ENCODE measurements at places on chromosomes 2 and 18.
A peak's percentile ranks its signal among the peaks of the same experiment; 100 is the strongest.

- no peak for DNase-seq
Observed at GRCh38 chr18:36389811-36390581, 92.5 kb downstream of the FHOD3 start.

GRCh38 chr18:50045126-50045525 lies 149.8 kb downstream of the MYO5B start:
- DNase-seq = no peak

GRCh38 chr2:17981936-17982335 lies 103.5 kb downstream of the KCNS3 start:
- DNase-seq = peak; percentile 48

DNA sequence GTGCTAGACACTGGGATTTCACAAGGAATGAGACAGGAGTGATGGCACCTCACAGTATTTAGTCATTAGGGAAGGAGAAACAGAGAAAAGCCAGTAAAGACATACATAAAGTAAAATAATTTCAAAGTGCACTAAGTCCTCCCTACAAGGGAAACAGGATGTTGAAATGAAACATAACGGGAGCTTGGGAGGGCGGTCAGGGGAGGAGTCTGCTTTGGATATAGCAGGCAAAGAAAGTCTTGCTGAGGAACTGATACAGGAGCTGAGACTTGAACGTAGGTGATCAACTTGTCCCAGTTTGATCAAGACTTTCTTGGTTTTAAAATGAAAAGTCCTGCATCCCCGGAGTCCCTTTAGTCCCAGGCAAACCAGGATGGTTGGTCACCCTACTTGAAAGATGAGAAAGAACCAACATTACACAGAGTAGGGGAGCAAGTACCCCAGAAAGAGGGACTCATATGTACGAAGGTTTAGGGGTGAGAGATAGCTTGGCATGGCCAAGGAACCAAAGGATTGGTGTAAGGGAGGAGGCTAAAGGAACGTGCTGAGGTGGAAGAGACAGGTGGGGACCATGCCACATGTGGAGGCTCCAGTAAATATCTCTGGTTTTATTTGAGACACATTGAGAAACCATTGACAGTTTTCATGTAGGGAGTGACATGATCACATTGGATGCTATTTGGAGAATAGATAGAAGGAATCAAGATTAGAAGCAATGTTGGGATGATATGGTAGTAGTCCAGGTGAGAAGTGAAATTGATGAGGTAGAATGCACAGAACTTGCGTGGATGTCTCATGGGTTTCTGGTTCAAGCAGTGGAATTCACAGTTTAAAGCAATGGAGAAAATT lies 28.4 kb downstream of the FBXO48 start:
- DNase-seq = peak; percentile 24

DNA sequence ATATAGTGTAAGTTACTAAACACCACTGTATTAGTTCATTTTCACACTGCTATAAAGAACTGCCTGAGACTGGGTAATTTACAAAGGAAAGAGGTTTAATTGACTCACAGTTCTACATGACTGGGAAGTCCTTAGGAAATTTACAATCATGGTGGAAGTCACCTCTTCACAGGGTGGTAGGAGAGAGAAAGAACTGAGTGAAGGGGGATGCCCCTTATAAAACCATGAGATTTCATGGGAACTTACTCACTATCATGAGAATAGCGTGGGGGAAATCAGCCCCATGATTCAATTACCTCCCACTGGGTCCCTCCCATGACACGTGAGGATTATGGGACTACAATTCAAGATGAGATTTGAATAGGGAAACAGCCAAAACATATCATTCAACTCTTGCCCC lies 618.0 kb downstream of the NYAP2 start:
- DNase-seq = no peak

DNA sequence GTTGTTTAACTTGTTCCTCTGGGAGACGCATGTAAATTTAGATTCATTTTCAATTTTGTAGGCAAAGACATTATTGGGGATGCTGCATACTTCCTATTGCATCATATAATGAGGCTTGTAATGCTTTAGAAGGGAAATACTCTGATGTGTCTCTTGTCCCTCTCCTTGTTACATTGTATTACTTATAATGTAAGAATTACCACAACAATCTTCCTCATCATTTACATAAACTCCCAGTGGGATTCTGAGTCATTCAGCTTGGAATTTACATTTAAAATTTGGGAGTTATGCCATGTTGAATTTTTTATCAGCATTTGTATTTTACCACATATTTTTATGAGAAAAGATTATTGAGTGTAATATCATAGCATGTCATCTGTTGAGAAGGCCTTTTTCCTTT lies 963.4 kb upstream of the NRXN1 start:
- DNase-seq = peak; percentile 42

DNA sequence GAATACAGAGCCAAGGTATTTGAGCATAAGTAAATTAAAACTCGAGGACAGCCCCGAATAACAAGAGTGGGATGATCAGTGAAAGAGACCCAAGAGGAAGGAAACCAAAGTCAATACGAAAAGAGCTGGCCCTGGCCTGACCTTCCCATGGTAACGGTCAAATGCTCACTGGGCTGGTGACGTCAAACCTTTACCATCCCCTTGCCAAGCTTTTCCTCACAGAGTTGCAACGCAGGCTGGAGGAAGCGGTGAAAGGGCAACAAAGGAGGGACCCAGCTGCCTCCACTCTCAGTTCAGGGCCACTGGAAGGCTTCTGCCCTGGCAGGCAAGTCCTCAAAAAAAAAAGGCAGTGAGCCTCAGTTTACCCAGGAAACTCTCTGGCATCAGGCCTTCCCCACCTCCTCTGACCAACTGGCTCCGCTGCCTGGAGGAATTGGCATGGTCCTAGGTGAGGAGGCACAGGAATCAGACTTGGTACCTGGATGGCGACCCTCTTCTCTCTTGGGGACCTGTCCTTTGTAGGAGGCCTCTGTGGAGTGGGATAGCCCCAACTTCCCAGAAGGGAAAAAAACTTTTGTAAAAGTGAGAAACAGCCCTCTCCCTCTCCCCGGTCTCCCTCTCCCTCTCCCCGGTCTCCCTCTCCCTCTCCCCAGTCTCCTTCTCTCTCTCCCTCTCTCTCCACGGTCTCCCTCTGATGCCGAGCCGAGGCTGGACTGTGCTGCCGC lies 212.4 kb downstream of the ANAPC1 start:
- no peak for DNase-seq

DNA sequence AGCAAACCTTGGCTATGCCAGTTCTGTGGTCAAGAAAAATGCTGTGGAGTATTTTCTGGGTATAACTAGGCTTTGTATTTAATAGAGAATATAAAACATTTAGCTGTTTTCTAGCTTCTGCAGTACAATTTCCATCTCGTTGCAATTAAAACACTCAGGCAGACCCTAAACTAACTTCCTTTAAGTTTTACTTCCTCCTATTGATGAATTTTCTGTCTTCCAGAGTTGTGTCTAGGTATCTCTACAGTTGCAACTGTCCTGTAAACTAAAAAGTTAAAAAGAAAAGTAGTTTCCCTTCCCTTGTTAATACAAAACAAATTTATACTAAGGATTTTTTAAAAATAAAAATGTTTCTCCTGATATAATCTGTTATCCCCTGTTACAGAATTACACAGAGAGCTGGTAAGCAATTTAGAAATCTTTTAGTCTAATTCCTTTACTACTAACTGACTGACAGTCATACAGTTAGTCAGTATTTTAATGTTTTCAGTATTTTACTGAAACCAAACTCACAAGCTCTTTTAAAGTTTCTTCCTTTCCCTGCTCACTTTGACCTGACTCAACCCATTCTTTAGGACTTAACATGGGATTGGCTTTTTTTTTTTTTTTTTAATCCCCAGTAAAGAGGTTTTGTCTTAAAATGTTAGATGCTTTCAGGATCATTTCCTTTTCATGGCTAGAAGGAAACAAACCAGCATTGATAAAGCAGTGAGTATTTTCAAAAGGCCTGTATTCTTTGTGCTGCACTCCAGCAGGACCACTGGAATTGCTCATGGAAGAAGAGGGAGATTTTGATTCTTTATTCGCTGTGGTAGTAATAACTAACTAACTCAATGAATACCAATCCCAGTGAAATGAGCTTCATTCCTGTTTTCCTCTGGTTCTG lies 22.9 kb downstream of the ITGAV start:
- DNase-seq = no peak

DNA sequence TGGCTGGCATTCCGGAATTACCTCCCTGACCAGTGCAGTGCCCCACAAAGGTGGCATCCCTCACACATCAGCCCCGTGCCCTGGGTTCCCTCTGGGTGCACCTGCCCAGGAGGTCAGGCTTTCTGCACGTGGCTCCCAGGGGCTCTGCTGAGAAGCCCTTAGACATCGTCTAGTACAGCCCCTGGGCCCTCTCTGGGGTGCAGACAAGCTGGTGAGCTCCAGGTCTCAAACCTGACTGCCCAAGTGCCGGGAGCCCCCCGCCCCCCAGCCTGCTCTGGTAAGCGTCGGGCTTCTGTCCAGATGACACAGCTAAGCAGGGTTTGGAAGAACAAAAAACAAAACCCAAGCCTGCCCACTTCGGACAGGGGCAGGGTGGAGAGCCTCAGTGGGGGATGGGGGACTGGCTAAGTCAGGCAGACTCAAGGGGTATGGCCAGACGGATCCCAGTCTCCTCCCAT lies 20.2 kb downstream of the TWIST2 start:
- DNase-seq = no peak

- DNase-seq = peak; percentile 42
Observed at GRCh38 chr2:98944775-98945174, 8.8 kb upstream of the CRACDL start.

GRCh38 chr2:54411801-54412354 lies 44.2 kb upstream of the SPTBN1 start:
- DNase-seq = peak; percentile 15

GRCh38 chr2:129744649-129745048 lies 234.8 kb upstream of the RAB6C start:
- DNase-seq = no peak

- no peak for DNase-seq
Observed at GRCh38 chr2:177952151-177952550, 120.4 kb downstream of the PDE11A start.

DNA sequence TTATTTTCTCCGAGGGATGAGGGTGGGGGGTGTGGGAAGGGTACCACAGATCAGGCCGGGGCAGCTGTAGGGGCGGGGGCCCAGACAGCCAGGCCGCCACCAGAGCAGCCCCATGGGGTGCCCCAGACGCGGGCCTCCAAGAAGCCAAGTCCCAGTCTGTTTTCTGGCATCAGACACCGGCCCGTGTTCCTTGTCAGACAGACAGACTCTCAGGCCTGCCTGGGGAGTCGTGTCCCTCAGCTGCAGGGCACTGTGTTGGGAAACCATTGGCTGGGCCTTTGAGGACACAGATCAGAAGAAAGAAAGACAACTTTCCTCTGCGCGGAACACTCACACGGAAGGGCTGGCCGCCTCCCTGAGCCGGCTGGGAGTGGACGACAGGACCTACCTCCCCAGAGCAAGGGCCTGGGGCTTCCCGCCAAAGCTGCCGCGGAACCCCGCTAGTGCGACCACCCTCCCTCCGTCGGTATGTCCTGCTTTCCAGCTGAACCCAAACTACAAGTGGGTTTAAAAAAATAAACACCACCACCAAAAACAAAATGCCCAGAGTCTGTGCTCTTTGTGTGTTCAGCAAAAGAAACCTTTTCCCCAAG lies 88.0 kb downstream of the SMAD7 start:
- no peak for DNase-seq

DNA sequence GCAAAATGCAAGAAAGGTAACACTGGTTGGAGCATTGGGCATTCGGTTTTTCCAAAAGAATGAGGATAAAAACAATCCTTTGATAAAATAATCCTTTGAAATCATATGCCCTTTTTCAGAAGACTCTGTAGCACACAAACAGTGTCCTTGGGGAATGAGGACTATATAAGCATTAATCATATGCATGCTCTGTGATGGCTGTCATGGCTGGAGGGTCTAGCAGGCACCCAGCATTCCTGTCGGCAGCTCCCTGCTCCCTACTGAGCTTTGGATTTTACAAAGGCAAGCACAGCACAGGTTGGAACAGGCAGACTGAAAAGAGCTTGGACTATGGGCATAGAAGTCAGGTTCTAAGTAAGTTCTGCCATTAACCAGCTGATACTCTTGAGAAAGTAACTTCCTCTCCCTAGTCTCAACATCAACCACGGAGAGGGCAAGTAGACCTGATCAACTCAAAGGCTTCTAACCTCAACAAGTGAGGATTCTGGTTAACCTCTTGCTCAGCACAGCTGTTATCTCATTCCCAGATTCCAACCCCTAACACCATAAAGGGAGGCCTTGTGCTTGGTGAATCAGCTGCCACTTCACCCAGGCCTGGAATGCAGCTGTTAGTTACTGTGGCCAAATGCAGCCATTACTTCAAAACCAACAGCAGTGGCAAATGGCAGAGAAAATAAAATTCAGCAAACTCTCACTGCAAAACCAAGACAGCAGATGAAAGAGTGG lies 29.5 kb downstream of the GALNT14 start:
- no peak for DNase-seq

DNA sequence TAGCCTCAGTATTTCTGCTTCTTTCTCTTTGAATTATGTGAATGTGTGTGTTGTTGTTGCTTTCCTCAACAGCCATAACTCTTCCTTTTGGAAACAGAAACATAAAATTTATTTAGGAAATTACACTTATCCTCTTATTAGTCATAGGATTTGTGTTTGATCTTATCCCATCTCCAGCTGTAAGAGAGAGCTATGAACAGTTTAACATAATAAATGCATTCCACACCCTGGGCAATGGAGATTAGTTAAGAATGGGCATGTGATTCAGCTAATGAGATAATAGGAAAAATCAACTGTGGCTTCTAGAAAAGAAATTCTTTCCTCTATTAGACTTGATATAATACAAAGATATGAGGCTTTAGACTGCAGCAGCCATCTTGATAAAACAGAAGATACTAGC lies 55.0 kb downstream of the SCN7A start:
- DNase-seq = peak; percentile 4

DNA sequence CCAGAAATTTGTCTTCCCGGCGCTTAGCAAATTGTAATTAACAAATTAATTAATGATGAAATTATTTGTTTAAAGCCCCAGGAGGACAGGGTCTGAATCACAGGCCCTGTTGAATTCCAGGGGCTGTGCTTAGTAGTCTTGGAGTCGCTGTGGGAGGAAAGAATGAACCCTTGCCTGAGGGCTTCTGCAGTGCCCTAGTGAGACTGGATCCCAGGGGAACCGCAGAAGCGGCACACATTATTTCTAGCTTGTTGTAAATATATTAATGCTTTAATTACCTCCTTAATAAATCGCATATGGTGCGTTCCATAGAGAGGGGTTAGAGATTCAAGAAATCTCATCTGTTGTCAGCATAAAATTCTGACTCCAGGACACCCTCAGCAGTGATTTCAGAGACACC lies 235.4 kb downstream of the CELF4 start:
- no peak for DNase-seq

GRCh38 chr2:187550857-187551256 lies 3.4 kb downstream of the TFPI start:
- DNase-seq = no peak

DNA sequence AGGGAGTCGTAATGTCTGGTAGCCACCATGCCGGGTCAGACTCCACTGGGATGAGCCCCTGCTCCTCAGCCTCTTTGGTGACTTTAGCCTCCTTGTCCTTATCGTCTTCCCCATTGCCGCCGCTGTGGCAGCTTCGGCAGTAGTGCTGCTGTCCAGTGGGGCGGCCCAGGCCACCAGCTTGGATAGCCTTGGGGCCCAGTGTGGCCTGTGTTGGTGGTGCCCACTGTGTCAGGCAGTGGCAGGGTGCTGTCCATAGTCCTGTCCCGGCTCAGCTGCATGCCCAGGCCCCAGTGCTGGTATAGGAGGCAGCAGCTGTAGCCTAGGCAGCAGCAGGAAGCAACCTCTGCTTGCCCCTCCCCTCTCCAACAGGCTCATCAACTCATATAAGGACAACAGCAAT lies 197.1 kb upstream of the RAB12 start:
- DNase-seq = no peak

All from amniotic epithelial cell (primary cell).